ENCODE measurements at places on chromosomes 11 and 22.

DNA sequence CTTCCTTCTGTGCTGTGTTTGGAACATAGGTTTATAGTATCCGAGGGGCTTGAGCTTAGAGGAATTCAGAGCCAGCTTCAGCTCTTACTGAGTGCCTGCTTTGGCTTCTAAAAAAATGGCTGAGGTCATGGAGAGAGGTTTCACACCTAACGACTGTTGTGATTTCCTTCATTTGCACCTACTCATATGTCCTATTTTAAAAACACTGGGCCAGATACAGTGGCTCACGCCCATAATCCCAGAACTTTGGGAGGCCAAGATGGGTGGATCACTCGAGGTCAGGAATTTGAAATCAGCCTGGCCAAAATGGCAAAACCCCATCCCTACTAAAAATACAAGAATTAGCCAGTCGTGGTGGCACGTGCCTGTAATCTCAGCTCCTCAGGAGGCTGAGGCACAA, 38.3 kb upstream of the SYT13 start:
- DNase-seq: no peak

GRCh38 chr11:86438685-86439084, 64.0 kb downstream of the CCDC81 start:
- DNase-seq: no peak

GRCh38 chr11:131544591-131544990, 174.2 kb downstream of the NTM start:
- no peak for DNase-seq

DNA sequence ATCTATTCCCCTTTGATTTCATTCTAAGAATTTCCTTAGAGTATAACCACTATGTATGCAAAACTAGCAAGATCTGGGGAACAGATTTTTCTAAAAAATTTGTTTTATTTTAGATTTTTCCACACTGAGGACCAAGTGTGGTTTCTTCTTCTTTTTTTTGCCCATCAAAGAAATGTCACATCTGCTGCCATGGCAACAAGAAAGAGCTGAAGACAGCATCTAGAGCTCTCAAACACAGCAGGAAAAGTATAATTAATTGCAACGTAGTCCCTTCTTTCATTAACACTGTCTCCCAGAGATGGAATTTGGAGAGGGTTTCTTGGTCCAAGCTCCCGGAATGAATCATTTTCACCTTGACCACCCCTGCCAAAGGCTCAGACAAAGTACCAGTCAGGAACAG, 256.7 kb upstream of the CCDC90B start:
- no peak for DNase-seq

GRCh38 chr11:827897-828192, at the start of gene CRACR2B:
Gene CRACR2B (plus strand): TSS chr11:827919. CDS start chr11:828608, 689 bp downstream.
- no peak for DNase-seq

DNA sequence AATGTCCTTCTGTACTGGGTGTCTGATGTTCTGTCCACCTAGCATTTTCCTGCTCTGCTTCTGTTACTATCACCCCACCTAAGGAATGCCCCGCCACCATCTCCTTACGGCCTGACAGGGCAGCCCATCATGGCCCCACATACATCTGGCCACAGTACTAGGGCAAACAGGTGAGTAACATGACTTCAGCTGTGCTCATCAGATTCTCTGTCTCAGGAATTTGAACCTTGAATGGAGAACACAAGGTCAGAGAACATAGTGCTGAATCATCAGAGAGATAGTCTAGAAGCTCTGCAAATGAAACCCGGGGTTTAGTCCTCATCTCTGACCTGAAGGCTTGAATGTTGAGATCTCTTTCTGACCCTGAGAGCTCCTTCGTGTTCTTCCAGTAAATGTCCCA, 32.4 kb downstream of the ZC3H12C start:
- DNase-seq: no peak

DNA sequence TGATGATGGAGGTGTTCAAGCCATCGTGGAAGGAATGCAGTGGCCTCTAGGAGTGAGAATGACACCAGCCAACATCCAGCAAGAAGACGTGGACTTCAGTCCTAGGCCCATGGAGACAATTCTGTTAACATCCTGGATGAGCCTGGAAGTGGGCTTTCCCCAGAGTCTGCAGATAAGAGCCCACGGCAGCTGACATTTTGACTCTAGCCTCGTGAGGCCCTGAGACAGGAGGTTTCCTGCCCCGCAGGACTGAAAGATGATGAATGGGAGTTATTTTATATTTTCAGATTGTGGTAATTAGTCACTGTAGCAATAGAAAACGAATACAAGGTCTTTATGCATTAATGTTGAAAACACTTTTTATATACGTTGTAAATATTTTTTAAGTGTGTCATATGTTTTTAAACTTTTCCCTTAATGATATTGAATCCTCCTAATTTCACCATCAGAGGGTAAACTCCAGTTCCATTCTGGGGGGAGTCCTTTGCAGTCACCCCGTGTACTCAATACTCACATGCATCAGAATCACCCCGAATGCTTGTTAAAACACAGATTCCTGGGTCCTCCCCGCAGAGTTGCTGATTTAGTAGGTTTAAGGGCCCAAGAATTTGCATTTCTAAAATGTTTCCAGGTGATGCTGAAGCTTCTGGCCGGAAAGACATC, 570 bp upstream of the TPCN2 start:
- no peak for DNase-seq

GRCh38 chr11:46122945-46123715, 1.9 kb upstream of the PHF21A start:
- no peak for DNase-seq

DNA sequence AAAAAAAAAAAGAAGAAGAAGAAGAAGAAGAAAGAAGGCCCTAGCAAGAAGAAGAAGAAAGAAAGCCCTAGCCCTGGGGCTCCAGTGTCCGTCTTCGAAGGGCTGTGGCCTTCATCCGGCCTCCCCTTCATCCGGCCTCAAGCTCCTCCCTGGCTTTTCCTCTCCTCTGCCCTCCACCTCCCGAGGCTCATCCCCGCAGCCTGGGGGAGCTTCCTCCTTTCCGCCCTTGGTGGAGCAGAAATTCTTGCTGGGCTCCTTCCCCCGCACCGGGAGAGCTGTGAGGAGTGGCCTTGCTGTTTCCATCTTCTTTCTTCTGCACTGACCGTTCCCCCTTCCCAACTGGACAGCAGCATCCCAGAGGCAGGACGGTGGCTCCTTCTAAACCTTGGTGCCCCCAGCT, 9.5 kb upstream of the LTO1 start:
- DNase-seq: no peak

GRCh38 chr11:65790104-65790901, 3.4 kb downstream of the OVOL1 start:
- no peak for DNase-seq

GRCh38 chr11:37812281-37812880, 1214.3 kb upstream of the RAG2 start:
- no peak for DNase-seq

DNA sequence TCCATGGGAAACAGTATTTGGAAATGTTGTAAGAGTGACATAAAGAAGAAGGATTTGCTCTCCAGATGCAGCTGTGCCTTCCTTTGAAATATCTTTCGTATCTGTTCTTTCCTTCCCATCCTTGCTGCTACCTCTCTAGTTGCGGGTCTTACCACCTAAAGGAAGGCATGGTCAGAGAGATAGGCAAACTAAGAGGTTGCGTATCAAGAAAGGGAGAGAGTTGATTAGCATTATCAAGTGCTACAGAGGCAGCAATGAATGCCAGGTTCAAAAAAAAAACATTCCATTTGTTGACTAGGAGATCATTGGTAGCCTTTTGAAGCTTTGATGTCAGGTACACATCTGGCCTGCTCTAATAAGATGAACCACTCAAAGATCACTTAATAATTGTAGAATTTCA, 4.6 kb downstream of the GTPBP1 start:
- DNase-seq: no peak

GRCh38 chr11:4887591-4887990, 5.9 kb downstream of the OR51T1 start:
- no peak for DNase-seq

GRCh38 chr22:33401291-33401690, 343.1 kb upstream of the SYN3 start:
- DNase-seq: no peak

GRCh38 chr11:61023086-61023965, 51.8 kb downstream of the CD6 start:
- no peak for DNase-seq
